ENCODE measurements at places on chromosomes 6 and 20.

- no peak for DNase-seq
These were observed 253.0 kb downstream of the RFPL4B start for GRCh38 chr6:112600168-112600567.

DNA sequence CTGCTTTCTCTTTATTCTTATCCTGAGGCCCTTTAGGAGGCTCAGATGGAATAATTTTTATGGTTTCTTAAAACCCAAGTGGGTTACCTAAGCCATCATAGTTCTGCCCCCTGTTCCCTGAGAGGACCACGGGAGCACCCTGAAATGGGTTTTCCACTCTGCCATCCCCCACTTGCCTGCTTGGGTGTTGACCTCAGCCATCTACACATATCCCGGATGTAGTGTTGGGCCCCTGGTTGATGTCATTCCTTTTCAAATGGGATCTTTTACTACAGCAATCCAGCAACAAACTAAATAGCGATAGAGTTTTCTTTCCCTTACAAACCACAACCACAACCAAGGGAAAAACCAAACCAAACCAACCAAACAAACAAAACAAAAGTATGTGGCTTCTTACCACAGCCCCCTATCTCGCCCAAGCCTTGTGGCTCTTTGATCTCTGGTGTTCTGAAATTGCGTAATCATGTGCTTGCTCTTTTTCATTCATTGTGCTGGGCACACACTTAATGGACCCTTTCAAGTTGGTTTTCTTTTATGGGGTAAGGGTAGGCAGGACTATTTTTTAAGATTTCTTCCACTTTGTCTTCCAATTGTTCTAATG is 154.9 kb downstream of the ESR1 start:
- no peak for DNase-seq

DNA sequence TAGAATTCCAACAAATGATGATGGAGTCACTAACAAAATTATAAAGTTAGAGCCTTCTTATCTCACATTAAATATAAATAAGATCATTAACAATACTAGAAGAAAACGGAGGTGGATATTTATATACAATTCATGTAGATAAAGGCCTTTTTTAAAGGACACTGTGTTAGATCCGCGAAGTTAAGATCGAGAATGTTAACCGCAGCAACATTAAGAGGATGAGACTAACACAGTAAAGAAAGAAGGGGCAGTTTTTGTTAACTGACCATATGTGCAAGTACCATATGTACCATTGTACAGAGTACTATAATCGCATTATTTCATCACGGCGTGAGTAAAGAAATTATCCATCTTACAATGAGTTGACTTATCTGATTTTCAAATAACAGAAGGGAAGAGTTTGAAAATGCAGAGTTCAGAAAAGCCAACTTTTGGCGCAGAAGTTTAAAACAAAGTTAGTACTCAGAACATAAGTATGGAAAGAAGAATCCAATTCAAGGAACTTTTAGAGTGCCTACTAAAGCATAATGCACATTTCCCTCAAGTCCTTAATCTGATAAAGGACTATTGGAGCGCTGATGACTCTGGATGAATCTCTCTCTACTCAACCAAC is 1.4 kb downstream of the FBXL4 start:
- no peak for DNase-seq

GRCh38 chr6:149860834-149861602 is 3.1 kb downstream of the LRP11 start:
- DNase-seq, result no peak

GRCh38 chr6:33424855-33425667 is 5.2 kb downstream of the SYNGAP1 start:
- no peak for DNase-seq

DNA sequence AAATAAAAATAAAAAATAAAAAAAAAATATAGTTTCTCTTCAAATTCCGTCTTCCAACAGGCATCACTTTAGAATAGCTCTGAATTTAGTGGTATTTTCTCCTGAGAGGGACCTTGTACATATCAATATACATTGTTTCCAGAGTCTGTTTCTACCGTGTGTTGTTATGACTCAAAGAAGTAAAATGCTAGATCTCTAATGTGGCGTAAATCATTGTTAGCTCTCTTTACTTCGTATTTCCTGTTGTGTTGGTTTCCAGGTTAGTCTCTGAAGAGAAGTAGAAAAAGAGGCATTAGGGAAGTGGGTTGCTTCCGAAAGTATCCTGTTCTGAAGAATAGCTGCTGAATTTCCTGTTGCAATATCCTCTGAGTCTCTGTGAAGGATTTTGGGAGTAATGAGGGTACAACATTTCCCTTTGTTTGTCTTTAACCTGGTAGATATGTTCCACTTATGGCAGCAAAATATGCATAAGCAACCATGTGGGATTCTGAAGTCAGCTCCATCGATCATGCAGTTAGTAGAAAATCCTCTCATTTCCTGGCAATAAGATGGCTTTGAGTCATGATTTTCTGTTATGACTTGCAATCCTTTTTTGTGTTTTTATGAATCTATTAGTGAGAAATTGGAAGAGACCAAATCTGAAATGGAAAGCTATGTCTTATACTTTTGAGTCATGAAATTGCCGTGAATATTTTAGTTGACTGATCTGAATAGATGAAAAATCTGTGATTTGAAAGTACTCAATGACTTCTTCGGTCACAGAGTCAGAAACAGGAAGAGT is 42.0 kb upstream of the MCHR2 start:
- no peak for DNase-seq

- DNase-seq, result no peak
These were observed 670.8 kb downstream of the KIF16B start for GRCh38 chr20:15902493-15902892.

DNA sequence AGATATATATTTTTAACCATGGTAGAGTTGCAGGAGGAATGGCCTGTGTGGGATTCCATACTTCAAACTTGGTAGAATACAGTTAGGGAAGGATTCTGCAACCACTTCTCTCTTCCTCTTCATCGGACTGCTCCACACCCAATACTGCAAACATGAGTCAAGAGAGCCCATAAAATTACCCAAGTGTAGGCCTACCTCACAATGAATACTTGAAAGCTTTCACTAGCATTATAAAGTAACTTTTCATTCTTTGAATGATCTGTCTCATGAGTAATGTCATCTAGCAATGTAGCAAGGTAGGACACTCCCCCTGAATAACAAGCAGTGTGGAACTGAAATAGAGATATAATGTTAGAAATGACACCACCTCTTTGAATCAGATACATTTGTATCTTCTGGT is 79.4 kb downstream of the FOXC1 start:
- no peak for DNase-seq

DNA sequence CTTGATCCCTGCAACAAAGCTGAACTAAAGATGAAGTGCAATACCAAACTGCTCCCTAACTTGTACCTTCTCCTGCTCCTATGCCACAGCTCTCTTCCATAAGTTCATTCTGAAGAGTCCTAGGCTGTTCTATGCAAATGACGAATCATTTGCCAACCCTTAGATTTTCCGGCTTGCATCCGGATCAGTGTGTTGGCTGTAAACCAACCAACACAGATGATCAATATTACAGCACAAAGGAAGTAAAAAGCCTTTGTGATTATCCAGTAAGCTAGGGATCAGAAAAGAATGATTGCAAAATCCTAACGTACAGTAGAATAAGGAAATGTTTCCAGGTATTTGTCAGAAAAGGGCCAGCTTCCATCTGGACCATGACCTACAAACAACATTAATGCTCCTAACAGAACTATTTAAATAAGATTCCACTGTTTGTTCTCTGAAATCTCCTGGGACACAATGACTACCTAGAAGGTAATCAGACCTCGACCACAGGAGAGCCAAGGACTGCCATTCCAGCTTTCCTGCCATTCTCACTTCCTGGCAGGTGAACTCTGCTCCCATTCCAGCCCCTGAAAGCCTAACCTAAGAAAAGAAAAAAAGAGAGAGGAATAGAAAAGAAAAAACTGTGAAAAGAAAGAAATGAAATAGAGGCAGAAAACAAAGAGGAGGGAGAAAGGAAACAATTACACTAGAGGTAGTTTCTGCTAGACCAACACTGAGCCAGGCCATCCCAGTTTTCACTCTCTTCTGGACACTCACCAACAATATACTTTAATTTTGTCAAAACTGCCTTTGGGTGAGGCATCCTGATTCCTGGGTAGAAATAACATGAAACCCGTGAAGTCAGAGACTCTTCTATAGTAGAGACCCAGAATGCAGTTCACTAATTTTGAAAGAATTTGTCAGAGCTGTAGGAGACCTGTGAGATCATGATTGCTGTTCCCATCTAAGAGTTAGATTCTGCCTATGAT is 19.7 kb downstream of the GMDS start:
- no peak for DNase-seq

DNA sequence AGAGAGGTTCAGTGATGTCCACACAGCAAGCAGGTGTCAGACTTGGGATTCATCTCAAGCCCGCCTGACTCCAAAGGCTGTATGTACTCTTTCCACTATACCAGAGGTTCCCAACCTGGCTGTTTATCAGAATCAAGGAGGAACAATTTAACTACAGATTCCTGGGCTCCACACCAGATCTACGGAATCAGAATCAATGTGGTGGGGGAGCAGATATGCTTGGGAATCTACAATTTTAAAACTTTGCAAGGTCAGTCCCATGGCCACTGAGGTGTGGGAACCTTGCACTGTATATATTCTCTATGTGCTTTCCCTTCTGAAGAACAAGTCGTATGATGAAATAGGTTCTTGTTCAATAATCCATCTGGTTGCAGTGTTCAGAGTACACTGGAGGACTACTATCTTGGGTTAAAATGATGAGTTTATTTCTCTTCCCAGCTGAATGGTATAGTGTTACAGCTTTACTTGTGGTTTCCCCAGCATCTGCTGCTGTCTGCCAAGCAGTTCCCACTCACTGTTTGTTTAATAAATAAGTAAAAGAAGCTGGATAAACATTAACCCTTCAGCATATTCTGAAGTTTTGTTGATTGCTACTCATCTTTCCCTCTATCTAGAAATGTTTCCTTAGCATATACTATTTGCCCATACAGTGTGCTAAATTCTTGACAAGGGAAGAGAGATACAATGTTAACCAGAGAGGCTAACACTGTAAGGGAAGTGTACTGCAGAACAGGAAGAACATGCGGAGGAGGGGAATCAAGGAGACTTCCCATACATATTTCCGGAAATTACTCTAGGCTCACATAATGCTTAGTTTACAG is 9.9 kb downstream of the TTI1 start:
- DNase-seq, result no peak

GRCh38 chr20:49478754-49479689 is 3.4 kb downstream of the KCNB1 start:
- no peak for DNase-seq

- DNase-seq, result no peak
These were observed at the start of gene SCGN for GRCh38 chr6:25652007-25652515. Gene SCGN, plus strand, starts transcription at chr6:25652215. Its CDS starts 189 bp downstream, at chr6:25652404.

- no peak for DNase-seq
These were observed 4.0 kb downstream of the ID4 start for GRCh38 chr6:19841181-19841580.

DNA sequence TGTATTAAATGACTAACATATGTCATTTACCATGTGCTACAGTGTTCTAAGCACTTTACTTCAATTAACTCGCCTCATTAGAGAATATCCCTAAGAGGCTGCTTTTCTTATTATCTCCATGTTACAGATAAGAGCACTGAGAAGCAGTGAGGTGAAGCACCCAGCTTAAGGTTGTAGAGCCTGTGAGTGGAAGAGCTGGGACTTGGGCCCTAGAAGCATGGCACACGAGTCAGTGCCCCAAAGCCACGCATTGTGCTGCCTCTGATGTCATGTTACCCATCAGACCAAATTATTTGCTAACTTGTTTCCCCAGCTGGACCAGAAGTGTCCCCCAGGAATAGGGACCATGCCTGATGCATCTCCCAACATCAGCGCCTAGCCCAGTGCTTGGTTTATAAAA is 34.1 kb downstream of the POFUT1 start:
- no peak for DNase-seq

GRCh38 chr6:49454787-49455709 is 8.0 kb downstream of the MMUT start:
- DNase-seq, result no peak

GRCh38 chr6:169326067-169326799 is 72.6 kb upstream of the THBS2 start:
- no peak for DNase-seq

- no peak for DNase-seq
These were observed 12.9 kb downstream of the BEND3 start for GRCh38 chr6:107102414-107102805.

DNA sequence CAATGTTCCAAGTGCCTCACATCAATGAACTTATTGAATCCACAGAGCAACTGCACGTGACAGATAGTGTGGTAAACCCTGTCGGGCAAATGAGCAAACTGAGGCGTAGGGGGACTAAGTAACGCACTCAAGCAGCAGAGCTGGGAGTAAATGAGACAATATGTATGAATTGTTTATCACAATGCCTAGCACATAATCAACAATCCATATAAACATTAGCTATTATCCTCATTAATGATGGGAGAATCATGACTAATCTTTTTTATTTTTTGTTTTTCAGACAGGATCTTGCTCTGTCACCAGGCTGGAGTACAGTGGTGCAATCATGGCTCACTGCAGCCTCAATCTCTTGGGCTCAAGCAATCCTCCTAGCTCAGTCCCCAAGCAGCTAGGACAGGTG is 43.9 kb upstream of the B4GALT5 start:
- DNase-seq, result no peak

DNA sequence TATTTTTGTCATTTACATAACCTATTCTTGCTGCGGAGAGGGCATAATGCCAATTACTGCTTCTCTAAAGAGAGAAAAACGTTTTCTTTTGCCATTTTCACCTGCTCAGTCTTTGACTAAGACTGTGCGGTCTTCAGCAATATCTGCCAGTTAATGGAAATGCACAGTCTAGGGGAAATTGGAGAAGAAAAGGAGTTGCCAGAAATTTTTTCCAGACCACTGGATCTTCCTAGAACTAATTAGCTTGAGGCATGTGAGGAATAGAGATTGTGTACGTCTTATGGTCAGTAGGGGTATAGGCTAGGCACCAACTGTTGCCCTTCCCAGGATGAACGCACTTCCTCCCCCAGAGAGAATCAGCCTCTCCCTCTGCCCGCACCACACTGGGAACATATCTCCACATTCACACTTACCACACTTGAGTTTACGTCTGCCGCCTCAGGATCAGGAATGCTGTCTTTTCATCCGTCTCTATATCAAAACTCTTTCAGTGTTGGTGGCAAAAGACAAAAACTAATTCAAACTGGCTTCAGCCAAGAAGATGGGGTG is 67.9 kb upstream of the E2F3 start:
- no peak for DNase-seq

- DNase-seq, result no peak
These were observed 7.7 kb downstream of the GRM4 start for GRCh38 chr6:34138191-34138590.

GRCh38 chr20:460707-461106 is 1.6 kb downstream of the TBC1D20 start:
- DNase-seq, result no peak

All from stimulated activated naive CD4-positive, alpha-beta T cell treated with Interleukin-2 at 50 U/mL for 16 hours (primary cell).